ENCODE measurements at places on chromosomes 1 and 21. TPM values are rescaled to one million over a fixed set of nuclear protein-coding genes. Genes with fewer than 3 reads are reported as not detected.

DNA sequence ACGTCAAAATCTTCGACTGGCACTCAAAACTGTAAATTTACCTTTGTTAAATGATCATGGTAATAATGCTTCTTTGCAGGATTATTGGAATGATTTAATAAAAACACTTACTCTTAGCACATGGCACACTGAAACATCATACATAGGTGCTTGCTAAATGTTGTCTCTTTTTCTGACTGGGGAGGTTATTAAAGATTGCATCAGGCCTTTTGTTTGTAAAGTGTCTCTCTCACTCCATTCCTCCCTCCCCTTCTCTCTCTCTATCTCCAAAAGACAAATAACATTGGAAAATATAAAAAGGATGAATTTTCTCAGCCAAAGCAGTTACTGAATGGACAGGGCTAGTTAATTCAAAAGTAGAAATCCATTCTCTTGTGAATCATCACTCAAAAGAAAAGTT is 404.2 kb downstream of the DPYD start:
- no peak for DNase-seq

DNA sequence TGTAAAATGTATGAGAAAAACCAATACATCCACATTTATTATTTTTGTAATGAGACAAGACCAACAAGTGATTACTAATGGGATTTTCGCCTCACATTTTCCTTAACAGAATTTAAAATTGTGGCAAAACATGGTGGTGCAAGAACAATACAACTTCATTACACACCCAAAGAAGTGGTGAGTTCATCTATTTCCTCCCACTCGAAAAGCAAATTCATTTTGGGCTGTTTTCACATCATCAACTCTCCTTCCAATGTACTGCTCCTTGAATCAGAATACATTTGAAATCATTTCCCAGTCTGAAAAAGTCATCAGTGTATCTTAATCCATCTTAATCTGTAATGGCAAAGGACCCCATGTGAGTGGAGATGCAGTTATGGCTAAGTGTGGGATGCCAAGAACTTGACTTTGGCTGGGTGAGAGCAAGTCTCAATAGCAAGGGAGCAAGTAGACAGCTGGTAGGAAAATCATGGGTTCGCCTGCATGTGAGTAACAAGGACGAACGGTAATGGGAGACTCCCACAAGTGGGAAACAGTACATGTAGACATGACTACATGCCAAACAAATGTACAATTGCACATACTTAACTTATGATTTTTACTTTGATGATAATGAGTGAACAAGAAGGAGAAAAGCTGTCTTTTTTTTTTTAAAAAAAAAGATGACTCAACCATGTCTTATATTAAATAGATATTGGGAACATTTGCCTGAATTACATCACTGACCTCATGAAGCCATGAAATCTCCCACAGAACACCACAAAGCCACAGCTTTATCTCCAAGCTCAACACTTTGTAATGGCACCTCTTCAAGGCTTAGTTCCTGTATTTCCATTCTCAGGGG is 46.0 kb downstream of the RUNX1 start:
- DNase-seq: no peak

The RGS16 gene
- 0.10 TPM for polyA plus RNA-seq

DNA sequence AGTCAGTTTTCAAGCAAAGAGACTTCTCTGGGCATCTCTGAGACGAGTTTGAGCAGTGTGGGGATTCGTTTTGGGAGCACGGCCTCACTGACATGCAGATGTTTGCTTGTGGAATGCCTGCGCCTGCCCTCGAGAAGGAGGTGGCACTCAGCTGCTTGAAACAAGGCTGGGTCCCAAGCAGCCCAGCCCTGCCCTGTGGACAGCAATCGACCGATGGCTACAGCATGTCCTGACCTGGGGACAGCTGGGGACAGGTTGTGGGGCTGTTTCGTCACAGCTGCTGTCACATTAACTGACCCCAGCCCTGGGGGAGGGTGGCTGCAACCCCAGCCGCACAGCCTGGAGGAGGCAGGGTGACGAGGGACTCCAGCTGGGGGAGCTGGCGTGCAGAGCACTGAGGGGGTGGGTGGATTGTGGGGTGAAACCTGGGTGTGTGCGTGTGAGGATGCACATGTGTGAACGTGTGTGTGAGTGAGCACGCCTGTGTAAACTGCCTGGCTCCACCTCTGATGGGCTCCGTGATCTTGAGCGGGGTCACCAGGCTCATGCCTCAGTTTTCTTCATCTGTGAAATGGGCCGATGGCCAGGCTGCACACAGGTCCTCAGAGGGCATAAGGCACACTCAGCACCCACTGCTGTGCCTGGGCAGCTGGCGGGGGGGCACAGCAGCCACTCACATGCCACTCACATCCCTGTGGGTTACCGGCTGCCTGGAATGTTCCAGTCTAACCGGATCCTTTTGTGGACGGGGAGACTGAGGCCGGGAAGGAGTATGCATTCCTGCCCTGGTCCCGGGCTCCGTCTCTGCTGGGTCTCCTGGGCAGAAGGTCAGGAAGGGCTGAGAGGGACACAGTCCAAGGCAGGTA is 49.3 kb downstream of the COL18A1 start:
- DNase-seq: no peak

DNA sequence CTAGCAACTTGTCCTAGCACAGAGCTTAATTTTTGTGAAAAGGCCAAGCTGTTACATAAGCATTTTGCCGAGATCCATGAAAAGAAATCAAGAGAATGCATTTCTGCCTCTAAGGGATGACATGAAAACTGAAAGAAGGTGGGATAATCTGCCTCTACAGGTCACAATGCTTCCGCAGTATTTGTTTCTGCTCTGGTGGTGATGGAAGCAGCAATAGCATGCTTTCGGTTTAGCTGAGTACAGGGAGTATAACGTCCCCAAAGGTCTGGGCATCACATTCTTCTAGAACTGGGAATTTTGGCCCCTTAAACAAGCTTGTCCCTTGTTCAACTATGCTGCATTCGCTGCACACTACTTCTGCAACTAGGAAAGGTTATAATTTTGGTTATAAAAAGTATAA is 14.4 kb upstream of the MAGI3 start:
- no peak for DNase-seq

Data from naive thymus-derived CD4-positive, alpha-beta T cell (primary cell).